GM10248 (cell line): ENCODE measurements at places on chromosomes 16 and 17.
A peak's percentile ranks its signal among the peaks of the same experiment; 100 is the strongest.

- DNase-seq, result no peak
Observed at GRCh38 chr16:50265260-50265659, 1.1 kb upstream of the ADCY7 start.

DNA sequence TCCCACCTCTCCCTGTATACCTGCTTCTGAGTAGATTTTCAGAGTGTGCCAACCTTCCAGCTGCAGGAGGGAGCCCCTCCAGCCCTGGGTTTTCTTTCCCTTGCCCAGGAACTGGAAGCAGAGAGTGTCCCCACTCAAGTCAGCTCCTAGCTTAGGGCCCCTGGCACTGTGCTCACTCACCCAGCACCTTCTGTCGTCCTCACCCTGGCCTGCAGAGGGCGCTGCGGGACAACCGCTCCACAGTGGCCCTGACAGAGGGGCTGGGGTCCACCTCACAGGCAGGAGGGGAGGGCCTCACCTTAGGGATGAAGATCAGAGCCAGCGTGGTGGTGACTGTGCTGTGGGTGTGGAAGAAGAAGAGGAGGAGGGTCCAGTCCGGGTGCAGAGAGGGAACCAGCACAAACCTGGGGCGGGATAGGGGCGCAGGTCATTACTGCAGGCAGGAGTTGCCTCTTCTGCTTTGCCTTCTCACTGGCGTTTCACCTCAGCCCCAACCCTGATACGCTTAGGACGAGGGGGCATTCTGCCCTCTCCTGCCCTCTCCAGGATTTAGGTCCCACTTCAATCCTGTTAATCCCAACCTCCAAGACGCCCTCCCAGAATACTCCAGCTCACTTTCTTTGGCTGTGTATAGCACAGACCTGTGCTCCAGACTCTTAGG is 10.0 kb downstream of the GPR179 start:
- peak; percentile 68 for DNase-seq

- DNase-seq, result no peak
Observed at GRCh38 chr17:72771734-72772133, 320.8 kb downstream of the SLC39A11 start.

DNA sequence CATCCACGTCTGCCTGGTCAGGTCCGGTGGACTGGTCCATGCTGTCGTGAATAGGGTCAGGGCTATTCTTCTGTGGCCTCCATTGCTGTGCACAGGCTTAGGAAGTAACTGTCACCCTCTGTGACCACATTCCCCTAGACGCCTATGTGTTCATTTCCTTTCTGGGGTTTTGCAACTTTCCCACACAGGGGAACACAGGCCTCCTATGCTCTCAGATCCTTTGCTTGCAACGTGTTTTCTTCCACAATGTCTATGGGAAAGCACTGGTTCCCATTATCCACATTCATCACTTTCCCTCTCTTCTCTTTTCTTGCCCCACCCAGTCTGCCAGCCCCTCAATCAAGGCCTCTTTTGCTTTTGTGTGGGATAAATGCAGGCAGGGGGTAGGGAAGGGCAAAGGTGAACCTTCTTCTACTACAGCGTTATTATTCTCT is 43.2 kb upstream of the DNAJA2 start:
- peak; percentile 71 for DNase-seq

DNA sequence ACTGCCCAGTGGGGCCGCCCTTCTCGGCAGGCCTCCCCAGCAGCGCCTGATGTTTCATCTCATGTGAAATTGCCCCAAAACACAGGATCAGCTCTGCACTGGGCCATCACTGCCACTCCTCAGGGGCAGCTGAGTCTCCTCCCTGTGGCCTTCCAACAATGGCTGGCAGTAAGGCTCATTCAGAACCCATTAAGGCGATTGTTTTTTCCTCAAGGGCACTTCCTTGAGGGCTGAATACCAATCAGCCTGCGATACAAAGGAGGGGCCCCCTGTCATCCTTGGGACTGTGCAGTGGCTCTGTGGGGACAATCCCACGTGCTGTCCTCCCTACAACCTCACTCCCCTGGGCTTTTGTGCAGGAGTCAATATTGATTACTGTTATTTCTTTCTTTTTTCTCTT is 47.5 kb downstream of the XYLT1 start:
- no peak for DNase-seq

- no peak for DNase-seq
Observed at GRCh38 chr16:63174801-63175200, 1138.6 kb upstream of the CDH8 start.

DNA sequence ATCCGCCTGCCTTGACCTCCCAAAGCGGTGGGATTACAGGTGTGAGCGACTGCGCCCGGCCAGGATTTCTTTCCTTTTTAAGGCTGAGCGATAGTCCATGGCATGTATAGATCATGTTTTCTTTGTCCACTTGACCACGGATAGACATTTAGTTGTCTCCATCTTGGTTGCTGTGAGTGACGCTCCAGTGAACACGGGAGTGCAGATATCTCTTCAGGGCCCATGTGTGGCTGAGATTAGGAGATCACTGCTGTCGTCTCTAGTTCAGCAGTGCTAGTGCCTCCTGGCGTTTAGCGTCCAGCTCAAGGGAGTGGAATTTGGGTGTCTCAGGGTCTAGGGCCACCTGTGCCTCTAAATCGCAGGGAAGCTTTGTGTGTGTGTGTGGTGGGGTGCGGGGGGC is 41.5 kb downstream of the ABCC1 start:
- no peak for DNase-seq

DNA sequence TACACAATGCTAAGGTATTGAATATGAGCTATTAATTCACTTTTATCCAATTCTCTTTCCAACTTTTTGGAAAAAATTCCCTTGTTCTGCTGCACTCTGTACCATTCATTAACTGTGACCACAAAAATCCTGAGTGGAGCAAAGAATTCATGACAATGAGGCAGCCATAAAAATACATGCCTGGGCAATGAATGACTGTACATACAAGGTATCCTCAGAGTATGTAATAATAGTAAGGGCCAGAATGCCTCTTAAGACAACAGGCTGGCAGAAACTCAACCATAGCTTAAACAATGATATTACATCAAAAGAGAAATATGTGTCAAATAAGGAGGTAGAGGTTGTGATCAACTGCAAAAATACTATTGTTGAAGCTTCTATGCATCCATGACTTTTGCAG is 74.7 kb upstream of the CA10 start:
- DNase-seq, result no peak

DNA sequence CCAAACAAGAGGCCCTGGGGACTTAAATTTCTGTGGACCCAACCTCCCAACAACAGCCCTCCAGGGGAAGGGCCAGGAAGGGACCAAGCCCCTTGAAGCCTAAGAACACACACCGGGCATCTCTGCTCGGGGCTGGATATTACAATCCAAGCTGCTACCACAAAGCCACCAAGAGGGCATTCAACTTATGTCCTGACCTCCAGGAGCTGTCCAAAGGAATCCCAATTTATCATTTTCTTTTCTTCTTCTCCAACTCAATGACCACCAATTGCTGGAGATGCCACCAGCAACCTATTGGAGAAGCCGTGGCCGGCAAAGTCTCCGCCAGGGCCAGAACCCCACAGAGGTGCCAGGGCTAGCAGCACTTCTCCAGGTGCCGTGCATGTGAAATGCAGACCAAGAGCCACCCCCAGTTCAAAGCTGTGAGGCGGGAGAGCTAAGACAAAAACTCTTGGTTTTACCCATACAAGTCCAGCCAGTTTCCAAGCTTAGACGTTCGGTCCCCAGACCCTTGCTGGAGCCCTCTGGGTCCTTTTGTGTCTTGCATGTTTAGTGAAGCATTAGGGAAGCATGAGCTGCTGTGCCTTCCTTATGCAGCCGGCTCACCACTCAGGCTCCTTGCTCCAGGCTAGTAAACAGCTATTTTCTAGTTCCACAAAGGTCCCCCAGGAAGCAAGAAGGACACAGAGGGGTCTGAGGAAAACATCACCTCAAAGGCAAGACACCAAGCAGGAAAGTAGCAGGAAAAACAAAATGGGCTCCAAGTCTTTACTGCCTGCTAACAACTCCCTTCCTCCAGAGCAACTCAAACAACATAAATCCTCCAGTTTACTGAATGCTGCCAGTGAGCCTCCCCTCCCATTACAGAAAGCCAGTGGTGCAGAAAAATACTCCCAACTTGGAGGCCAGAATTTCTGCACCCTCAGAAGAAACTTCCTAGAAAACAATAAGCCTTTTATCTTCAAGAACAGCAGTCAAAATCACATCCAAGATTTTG is 3.2 kb downstream of the PITPNA start:
- no peak for DNase-seq

GRCh38 chr17:46733837-46734475 is 84.5 kb downstream of the WNT3 start:
- no peak for DNase-seq

GRCh38 chr16:6286176-6286575 is 1046.5 kb upstream of the RBFOX1 start:
- DNase-seq, result no peak

- no peak for DNase-seq
Observed at GRCh38 chr16:83579027-83579426, 228.8 kb upstream of the HSBP1 start.

GRCh38 chr17:4895657-4896331 is 3.5 kb upstream of the C17orf107 start:
- no peak for DNase-seq

- DNase-seq, result no peak
Observed at GRCh38 chr17:81837641-81838040, 2.8 kb upstream of the PPP1R27 start.

GRCh38 chr17:9050801-9051401 is 29.6 kb downstream of the NTN1 start:
- DNase-seq, result no peak
